ENCODE measurements at places on chromosomes 5 and 9.
A peak's percentile ranks its signal among the peaks of the same experiment; 100 is the strongest.

GRCh38 chr9:95317119-95317892, at the start of gene FANCC:
TSS of gene FANCC (minus strand) at chr9:95317709. CDS start at chr9:95249291, 68,418 bp downstream.
- peak; percentile 82 for DNase-seq

DNA sequence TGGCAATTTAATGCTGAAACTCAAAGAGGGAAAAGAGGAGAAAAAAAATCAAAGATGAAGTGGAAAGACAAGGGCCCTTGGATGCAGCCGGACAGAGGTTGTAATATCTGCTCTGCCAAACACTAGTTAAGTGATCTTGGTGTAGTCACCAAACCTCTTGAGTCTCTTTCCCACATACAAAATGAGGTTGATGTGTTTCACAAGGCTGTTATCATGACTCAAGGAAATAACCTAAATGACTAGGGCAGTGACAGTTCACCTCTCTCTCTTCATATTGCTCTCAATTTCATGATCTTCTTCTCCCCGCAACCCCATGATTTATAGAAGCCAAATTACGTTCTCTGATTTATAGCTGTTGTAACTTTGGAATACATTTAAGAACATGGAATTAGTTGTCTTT, 44.9 kb downstream of the PIK3R1 start:
- no peak for DNase-seq

- DNase-seq, result no peak
Observed at GRCh38 chr5:7446913-7447312, 51.0 kb downstream of the ADCY2 start.

DNA sequence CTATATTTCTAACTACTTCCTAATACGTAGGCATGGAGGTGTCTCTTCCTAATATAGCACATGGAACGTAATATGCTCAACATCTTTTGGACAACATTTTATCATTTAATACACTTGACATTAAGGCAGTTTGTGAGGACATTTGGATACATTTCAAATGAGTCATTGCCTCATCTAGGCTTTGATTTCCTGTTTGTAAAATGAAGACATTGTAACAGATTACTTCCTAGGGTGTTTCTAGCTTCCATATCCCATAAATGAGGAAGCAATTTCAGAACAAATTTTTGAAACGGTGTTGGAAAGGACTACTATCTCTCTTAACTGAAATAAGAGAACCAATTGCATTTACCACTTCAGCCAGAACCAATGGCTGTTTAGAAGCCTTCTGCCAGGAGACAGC, 38.7 kb downstream of the SLC28A3 start:
- DNase-seq, result no peak

GRCh38 chr5:32916648-32917047, 205.5 kb downstream of the NPR3 start:
- DNase-seq, result no peak

GRCh38 chr5:122723606-122724352, 51.1 kb upstream of the SNX2 start:
- DNase-seq, result no peak

DNA sequence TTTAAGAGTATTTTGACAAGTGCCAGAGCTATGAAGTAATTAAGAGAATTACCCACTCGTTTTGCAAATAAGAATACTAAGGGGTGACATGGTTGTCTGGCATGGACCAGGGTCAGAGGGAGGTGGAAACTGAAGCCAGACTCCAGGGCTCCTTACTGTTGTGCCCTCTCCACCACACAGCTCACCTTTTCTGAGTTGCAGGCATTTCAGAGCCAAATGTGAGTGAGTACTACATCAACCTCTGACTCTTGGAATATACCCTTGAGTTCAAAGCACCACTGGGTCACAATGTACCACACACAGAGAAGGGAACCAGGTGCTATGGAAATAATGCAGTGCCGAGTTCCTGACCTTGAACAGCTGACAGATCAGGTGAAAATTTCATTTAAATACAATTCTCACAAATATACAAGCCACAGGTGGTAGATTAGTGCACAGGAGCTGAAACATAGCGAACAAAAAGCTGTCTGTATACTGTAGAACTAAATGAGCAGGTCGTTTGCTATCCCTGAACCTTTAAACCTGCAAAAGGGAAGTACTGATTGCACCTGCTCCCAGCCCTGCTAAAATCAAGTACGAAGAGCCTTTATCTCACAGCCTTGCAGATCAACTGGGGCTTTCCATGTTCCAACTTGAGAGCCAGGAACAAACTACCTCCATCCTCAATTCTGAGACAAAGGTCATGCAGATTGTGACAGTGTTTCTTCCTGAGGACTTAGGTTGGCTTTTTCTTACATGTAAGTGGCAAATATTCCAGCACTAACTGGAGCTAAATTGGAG, 57.0 kb downstream of the GOLM1 start:
- no peak for DNase-seq

GRCh38 chr9:129068990-129069861, 11.7 kb upstream of the DOLPP1 start:
- DNase-seq, result no peak

Data from anterior cingulate cortex (tissue), 58 donors.